ENCODE measurements at places on chromosomes 4 and X. TPM values are rescaled to one million over a fixed set of nuclear protein-coding genes. Genes with fewer than 3 reads are reported as not detected.

The GPAT3 gene
- 2.8 TPM for total RNA-seq

The FOXP3 gene
- total RNA-seq: 14.6 TPM

The ZNF81 gene
- total RNA-seq: 9.4 TPM

The PWWP3B gene
- not detected for total RNA-seq

The CXXC4 gene
- not detected for total RNA-seq

The CT55 gene
- total RNA-seq: not detected

The SLIT2 gene
- total RNA-seq: not detected

DNA sequence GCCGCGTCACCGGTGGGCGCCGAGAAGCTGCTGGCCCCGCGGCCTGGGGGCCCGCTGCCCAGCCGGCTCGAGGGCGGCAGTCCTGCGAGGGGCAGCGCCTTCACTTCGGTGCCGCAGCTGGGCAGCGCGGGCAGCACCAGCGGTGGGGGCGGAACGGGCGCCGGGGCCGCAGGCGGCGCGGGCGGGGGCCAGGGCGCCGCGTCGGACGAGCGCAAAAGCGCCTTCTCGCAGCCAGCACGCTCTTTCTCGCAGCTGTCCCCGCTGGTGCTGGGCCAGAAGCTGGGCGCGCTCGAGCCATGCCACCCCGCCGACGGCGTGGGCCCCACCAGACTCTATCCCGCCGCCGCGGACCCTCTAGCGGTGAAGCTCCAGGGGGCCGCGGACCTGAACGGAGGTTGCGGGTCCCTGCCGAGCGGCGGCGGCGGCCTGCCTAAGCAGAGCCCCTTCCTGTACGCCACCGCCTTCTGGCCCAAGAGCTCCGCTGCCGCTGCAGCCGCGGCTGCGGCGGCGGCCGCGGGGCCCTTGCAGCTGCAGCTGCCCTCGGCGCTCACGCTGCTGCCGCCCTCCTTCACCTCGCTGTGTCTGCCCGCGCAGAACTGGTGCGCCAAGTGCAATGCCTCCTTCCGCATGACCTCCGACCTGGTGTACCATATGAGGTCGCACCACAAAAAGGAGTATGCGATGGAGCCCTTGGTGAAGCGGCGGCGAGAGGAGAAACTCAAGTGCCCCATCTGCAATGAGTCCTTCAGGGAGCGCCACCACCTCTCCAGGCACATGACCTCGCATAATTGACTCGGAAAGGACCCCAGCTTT is 5.6 kb downstream of the PRDM8 start:
- peak; percentile 72 for DNase-seq

DNA sequence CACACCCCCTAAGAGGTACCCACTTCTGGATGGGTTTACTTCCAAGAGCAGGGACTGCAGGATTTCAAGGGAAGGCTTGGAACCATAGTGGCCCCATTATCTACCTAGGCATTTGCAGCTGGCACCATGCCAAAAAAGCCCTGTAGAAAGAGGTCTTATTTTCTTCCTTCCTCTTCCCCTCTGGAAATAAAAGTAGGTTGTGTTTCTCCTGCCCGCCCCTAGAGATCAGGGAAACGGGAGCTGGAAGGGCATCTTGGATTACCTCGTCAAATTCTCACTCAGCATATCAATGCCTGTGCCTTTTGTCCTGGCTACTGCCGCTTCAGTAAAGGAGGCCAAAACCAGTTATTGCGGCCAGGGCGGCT is 1.6 kb downstream of the SCD5 start:
- no peak for DNase-seq

DNA sequence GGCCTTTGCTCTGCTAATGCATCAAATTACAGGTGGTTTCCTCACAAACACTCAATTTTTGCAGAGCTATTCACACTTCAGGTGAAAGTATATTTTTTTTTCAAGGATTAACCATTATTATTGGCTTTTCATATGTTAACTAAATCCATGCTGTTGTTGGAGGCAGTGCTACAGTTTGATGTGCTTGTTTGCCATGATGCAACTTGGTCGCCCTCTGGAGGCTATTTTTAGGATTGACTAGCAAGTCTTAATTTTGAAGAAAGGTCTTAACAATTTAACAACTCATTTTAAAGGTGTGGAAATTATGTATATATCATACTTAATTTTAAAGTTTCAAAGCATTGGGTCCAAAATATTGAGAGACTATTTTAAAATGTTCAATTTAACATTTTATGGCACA is 168.8 kb upstream of the FAM47A start:
- DNase-seq: peak; percentile 22

GRCh38 chr4:88033309-88033708 is 25.9 kb downstream of the PKD2 start:
- peak; percentile 61 for DNase-seq

- DNase-seq: no peak
These were observed 48.7 kb upstream of the SLC7A11 start for GRCh38 chr4:138290805-138291204.

GRCh38 chr4:172040766-172041165 is 227.6 kb downstream of the GALNTL6 start:
- no peak for DNase-seq

DNA sequence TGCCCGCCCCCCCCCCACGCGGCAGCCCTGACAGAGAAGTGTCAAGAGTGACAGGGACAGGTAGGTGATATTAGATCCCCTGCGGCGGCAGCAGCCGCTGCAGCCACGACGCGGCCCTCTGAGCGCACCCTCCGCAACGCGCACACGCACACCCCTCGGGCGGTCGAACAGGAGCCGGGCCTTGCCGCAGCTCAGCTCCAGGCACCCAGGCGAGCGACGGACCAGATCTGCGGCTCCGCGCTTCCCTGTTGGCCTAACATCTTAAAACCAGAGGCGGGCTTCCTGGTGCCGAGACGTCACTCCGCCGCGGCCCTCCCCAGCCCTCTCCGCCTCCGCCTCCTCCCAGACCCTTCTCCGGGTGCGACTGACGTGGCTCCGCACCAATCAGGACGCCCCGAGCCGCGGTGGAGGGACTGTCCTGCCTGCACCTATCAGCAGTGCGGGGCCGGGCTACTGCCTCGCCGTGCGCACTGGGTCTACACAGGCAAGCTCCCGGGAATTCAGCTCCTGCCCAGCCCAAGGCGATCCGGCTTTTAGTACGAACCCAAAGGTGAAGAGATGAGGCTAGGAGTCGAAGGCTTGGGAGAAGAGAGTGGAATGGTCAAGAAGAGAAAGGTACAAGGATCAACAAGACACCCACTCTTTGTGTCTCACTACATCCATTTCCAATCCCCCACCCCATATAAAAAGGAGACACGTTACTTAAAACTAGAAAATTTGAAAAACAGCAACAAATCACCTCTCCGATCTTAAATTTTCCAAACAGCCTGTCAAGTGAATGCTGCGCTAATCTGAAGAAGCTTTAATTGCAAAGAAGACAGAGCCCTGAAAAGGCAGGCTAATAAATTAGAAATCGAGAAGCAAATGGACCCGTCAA is at the start of gene PITX2:
Gene PITX2, minus strand, starts transcription at position 237 of the 877 bp plus-strand sequence. CDS start 617 bp downstream, outside the sequence.
- peak; percentile 55 for DNase-seq

DNA sequence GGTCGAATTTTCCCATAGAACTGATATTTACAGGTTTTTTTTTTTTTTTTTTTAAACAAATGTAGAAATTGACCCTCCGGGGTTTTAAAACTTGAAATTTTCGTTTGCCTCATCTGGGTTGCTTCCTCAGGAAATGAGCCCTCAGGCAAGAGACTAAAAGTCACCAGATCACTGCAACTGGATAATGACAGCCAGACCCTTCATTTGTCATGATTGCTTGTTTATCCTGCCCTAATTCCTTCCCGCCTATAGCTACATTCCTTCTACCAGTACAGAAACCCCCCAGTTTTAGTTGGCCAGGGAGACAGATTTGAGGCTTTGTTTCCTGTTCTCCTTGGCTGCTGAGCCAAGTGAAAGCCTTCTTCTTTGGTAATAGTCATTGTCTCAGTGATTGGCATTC is 44.0 kb upstream of the IGFBP7 start:
- no peak for DNase-seq

- DNase-seq: peak; percentile 35
These were observed 128.2 kb downstream of the C4orf51 start for GRCh38 chr4:145808021-145808650.

- DNase-seq: no peak
These were observed 163.5 kb upstream of the EMCN start for GRCh38 chr4:100681289-100681688.

- DNase-seq: peak; percentile 58
These were observed 2.1 kb downstream of the GAB3 start for GRCh38 chrX:154748712-154749339.

DNA sequence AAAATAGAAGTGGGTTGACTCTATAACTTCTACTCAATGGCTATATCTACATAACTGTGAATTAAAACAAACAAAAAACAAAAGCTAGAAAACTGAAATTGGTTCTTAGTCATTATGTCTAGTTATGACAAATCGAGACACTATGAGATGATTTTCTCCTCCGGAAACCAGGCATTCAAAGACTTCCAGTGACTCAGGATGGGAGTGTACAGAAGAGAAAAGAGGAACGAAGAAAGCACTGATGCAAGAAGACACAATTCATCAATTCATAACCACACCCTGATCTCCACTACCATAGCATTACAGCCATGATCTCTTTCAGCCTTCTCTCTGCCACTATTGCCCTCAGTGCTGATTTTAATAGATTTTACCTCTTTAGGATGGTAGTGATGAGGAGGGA is 253.6 kb downstream of the CBLL2 start:
- no peak for DNase-seq

DNA sequence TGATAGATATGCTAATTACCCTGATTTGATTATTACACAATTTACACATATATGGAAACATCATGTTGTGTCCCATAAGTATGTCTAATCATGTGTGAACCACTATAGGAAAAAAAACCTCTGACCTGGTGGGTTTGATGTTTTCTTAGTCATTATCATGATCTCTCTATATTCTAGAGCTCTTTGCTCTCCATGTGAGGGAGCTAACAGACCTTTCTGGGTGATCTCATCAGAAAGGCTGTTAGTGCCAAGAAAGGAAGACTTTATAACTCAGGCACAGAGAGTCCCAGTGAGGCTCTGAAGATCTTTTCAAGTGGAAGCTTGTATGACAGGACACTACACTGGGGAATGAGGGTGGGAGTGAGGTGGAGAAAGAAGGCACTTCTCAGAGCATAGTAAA is 527.7 kb upstream of the MAGEB2 start:
- DNase-seq: no peak

- no peak for DNase-seq
These were observed 130.7 kb upstream of the MAGEB18 start for GRCh38 chrX:26007462-26007861.

GRCh38 chr4:145438298-145438697 is 43.4 kb upstream of the SMAD1 start:
- no peak for DNase-seq

GRCh38 chr4:52957835-52958631 is 95.9 kb downstream of the RASL11B start:
- DNase-seq: no peak

DNA sequence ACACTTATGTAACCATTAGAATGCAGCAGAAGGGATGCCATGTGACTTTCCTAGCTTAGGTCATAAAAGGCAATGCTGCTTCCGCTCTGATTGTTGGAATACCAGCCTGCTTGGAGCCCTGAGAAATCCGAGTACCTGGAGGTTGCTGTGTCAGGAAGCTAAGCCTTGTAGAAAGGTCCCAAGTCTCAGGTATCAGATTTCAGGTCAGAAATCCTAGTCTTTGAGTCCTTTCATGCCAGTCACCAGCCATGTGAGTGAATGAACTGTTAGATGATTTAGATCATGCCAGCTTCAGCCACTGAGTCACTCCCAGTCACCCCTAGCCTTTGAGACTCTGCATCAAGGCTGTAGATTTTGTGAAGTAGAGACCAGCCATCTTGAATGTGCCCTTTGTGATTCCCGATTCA is 23.5 kb downstream of the RAP1GDS1 start:
- no peak for DNase-seq

- DNase-seq: peak; percentile 67
These were observed 84.2 kb downstream of the BCOR start for GRCh38 chrX:40013266-40014195.

GRCh38 chr4:99811850-99812249 is 4.8 kb upstream of the DAPP1 start:
- peak; percentile 75 for DNase-seq

DNA sequence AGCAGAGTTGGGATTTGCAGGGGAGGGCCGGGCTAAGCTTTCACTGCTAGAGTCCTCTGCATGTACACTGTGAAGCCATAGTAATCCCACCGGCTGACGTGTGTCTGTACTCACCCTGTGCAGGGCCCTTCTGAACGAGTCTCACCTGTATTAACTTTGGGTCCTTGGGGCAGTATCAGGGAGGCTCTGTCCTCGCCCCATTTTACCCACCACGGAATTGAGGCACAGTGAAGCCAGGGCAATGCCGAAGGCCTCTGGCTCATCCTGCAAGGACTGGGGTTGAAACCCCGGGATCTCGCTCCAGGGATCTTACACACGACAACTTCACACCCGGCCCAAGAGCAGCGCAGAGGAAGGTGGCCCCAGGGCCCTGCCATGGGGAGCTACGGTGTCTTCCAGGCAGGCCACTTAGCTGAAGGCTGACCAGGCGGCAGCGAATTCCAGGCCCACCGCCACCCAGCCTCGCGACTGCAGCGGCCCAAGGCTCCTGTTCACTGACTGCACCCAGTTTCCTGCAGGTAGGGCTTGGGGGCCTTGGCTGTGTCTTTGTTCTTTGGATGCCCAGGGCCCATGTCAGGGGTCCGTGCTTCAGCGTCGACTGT is 75.5 kb upstream of the ADRA2C start:
- no peak for DNase-seq

DNA sequence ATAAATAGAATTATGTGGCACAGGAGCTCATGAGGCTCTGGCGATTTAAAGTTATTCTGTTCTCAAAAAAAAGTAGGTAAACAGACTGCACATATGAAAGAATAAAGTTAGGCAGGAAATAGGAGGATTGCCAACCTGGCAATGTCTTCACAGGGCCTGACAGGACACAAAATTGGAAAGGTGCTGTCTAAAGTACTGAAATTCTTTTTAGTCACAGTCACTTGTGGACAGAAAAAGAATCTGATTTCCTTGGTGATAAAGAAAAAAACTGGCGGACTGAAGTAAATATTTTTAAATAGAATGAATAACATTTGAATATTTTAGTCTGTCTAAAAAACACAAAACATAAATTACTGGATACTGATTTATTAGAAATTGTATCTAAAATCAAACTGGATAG is 124.4 kb downstream of the VEGFC start:
- DNase-seq: no peak

DNA sequence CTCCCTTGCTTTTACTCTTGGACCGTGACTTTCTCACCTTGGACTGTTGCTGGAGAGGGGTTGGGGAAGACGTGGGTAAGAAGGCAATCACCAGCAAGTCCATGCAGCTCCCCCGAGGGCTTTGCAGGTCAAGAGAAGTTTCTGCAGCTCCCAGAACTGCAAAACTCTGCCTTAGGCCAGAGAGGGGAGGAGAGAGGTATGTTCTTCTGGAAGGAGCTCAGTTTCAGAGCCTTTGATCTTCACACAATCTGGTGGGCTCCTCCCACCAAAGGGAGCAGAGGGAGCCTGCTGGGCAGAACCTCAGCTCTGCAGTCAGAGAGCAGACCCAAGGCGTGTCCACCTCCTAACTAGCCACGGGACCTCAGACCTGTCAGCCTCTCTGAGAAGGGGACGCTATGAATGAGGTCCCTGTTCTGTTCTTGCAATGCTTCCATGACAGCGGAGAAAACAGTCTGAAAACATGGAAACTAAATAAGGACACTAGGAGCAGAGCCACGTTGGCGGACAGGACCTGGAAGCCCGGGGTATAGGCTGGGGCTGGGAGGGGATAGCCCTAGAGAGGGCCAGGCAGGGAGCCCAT is 92.8 kb downstream of the EVC2 start:
- DNase-seq: no peak

Measured in activated CD8-positive, alpha-beta T cell treated with anti-CD3 and anti-CD28 coated beads, Interleukin-2, amount 10 ng/mL, durations not matched to agents 7 days and 5 days (primary cell).